SJCRH30 (cell line): ENCODE measurements at places on chromosomes 12 and 14. TPM values are rescaled to one million over a fixed set of nuclear protein-coding genes. Genes with fewer than 3 reads are reported as not detected.

The TAS2R8 gene
- total RNA-seq: not detected in 2 replicates

The LMNTD1 gene
- not detected in 2 replicates for total RNA-seq

The GRIN2B gene
- total RNA-seq: under 0.01 and 0.13 TPM in 2 replicates

The SOAT2 gene
- not detected in 2 replicates for total RNA-seq

The BDKRB1 gene
- 2.0 and 2.3 TPM in 2 replicates for total RNA-seq

The BRAP gene
- 17.2 and 20.2 TPM in 2 replicates for total RNA-seq

The SYNE3 gene
- total RNA-seq: 34.1 and 34.5 TPM in 2 replicates

The CD163L1 gene
- total RNA-seq: 11.4 and 13.8 TPM in 2 replicates

The CLEC9A gene
- total RNA-seq: not detected in 2 replicates

The MAP1LC3B2 gene
- not detected in 2 replicates for total RNA-seq

- no peak for DNase-seq
These were observed 140.5 kb upstream of the CCND2 start for GRCh38 chr12:4133029-4133428.

DNA sequence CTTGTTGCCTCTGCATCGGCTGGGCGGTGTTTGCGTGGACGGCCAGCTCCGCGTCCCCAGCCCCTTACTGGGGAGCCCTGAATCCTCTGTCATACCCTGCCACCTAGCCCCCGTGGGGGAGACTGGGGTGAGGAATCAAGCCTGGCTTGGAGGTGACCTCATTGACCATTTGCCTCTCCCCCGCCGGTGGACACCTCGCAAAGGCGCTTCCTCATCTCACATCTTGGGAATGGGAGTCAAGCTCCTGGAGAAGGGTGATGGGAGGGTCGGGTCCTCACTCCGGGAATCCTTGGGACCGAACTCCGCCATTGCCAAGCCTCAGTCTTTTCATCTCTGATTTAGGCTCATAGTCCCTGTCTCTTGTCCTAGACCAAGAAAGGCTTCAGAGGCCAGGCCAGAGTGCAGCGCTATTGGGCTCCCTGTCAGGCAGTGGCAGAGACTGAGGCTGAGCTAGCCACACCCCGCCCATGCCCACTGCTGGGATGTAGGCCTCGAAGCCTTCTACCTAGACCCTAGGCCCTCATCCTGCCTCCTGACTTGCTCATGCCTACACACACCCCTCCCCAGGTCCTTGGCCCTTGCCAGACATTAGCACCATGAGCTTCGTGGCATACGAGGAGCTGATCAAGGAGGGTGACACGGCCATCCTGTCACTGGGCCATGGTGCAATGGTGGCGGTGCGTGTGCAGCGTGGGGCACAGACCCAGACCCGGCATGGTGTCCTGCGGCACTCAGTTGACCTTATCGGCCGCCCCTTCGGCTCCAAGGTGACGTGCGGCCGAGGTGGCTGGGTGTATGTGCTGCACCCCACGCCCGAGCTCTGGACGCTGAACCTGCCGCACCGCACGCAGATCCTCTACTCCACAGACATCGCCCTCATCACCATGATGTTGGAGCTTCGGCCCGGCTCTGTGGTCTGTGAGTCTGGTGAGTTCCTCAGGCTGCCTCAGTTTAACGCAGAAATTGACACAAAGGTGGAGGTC lies 678 bp downstream of the TRMT61A start:
- DNase-seq: no peak

DNA sequence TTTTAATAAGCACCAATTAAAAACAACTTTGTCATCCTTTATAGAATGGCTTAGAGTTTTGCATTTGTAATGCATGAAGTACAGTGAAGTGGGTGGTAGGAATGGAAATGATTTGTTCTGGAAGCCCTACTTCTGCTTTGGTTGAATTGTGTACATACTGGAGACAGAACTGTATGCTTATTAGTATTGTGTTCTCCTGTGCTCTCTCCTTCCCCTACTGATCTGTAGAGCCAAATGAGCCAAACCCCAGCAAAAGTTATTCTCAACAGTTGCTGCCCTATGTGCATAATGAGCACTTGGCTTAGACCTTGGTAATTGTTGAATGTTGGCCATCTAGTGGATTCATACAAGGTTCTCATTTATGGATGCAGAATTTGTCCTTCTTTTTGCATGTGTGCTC lies 916.1 kb downstream of the GALC start:
- no peak for DNase-seq

GRCh38 chr12:87728931-87729593 lies 300.1 kb downstream of the C12orf50 start:
- no peak for DNase-seq

DNA sequence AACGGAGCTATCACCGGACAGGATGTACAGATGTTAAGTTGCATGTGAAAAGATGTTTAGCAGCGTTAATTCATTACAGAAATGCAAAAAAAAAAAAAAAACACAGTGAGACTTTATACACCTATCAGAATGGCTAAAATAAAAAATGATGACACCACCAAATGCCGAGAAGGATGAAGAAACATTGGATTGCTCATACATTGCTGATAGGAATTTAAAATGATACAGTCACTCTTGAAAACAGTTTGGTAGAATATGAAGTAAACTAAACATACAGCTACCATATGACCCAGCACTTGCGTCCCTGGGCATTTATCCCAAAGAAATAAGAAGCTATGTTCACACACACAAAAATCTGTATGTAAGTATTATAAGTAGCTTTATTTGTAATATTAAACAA lies 574.1 kb downstream of the SLC16A7 start:
- no peak for DNase-seq

DNA sequence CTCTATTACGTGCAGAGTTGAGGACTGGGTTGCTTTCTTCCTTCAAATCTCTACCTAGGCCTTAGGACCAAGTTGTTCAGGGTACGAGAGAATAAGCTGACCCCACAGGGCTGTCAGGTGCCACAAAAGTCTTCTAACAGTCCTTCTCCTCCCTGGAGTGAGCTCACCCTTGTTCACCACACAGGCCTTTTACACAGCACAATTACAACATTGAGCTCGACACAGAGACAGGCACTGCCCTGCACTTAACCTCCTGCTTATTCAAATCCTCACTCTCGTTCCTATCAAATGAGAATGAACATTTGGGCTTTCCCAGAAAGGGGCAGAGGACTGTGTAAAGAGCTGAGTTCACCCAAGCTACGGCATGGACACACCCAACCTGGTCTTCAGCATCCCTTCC lies 2.4 kb downstream of the GALNT6 start:
- DNase-seq: no peak

- DNase-seq: no peak
These were observed 242.1 kb downstream of the ADGRD1 start for GRCh38 chr12:131195796-131196195.

- no peak for DNase-seq
These were observed 7.2 kb upstream of the CD27 start for GRCh38 chr12:6437586-6437985.

DNA sequence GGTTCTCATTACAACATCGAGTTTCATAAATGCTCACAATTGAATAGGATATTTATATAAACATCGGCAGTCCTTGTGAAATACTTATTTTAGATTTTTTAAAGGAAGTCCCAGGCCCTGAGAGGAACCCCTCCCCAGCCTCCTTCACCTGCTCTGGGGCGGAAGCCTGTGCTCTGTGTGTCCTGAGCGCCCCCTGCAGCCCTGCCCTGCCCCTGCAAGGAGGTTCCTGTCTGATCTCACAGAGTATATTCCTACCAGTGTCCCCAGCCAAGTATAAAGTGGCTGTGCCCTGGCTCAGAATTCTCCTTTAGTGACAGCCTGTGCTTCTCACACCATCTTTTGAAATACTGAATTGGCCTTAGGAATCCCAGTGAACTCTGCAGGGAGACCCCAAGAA lies 659.5 kb downstream of the TMEM121 start:
- no peak for DNase-seq

DNA sequence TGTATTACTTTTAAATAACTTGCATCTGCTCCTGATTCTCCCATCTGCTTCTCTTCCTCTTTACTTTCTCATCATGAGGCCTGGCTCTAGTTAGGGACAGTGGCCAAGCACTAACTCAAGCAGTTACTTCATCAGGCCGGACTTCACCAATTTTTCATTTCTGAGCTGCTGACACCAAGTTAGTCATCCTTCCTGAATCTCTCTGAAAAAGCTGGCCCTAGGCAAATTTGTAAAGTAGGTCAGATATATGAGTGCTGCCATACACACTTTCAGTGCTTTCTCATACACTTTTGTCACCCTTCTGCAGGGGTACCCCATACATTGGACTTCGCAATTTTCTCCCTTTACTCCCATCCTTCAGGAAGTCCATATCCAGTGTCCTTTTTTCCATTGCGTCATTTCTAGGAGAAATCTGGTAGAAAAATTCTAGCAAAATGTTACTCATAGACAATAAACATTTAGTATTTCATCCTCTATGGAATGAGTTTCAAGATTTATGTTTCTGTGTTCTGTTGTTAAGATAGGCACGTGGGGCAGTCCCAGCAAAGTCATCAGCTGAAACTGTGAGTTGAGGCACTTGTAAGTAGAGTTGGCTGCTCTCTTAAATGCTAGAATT lies 276.8 kb upstream of the TMPO start:
- no peak for DNase-seq

DNA sequence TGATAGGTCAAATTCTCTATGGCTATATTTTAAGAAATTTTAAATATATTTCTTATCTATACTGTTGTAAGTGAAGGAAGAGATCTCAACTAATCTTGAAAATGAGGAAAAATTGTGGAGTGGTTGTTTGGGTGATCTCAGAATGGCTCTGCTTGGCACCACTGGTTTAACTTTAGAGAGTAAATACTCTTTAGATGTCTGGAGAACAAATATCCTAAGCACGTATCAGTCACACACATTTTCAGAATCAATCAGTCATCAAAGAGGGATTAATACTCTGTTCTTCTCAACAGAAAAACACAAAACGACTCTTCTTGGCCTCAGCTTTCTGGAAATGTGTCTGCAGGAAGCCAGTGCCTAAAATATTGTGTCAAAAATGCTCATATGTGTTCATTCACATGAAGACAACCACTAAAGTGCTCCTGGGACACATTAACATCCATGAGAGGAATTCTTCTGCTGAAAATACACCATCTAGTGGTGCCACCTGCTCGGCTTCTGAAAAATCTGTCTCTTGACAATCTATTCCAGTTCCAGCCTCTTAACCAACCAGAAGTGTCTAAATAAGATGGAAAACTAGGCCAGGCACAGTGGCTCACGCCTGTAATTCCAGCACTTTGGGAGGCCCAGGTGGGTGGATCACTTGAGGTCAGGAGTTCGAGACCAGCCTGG lies 81.1 kb upstream of the CCDC198 start:
- DNase-seq: no peak

GRCh38 chr12:122871851-122872780 lies 23.8 kb downstream of the VPS37B start:
- peak; percentile 91 for DNase-seq

- DNase-seq: no peak
These were observed 600.2 kb downstream of the TRHDE start for GRCh38 chr12:72872238-72872887.

- DNase-seq: no peak
These were observed 129.9 kb upstream of the PDZRN4 start for GRCh38 chr12:41058266-41058665.
